ENCODE measurements at places on chromosomes 5 and 9.

DNA sequence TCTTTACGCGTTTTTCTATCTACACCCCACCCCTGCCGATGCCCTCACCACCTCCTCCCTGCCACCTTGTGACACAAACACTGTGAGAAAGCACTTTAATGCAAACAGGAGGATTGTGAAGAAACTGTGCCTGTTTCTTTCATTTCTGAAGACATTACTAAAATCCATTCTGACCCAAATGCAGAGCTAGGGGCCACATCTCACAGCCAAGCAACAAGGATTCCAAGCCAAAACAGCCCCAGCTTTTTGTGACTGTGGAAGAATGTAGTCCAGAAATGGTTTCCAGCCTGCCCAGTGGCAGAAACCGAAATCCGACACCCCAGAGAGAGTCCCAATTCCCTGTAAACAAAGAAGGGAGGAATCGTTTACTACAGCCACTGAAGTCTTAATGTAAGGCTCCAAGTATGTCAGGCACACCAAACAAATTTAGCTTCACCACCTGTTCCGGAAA lies 190.9 kb downstream of the TTC39B start:
- no peak for DNase-seq

GRCh38 chr9:21398955-21399489 lies 9.9 kb upstream of the IFNA8 start:
- no peak for DNase-seq

- no peak for DNase-seq
Measured at GRCh38 chr9:124163760-124164255, 93.9 kb upstream of the NEK6 start.

DNA sequence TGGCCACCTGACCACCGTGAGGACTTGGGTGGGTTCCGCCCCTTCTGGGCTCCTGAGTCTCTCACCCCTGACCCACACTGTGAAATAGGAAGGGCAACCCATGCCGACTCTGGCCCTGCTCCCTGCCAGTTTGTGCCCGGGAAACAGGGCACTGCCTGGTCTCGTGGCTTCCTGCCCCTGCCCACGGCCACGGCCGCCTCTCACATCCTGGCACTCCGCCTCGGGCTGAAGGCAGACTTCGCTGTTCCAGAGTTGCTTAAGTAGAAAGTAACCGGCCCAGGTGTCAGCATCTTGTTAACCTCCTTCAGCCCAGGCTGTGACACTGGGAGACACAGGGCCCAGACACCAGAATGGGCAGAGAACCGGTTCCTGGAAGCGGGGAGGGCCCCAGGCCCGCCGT lies 68.7 kb upstream of the RNU6ATAC start:
- no peak for DNase-seq

- no peak for DNase-seq
Measured at GRCh38 chr5:2262620-2263019, 379.9 kb upstream of the IRX4 start.

DNA sequence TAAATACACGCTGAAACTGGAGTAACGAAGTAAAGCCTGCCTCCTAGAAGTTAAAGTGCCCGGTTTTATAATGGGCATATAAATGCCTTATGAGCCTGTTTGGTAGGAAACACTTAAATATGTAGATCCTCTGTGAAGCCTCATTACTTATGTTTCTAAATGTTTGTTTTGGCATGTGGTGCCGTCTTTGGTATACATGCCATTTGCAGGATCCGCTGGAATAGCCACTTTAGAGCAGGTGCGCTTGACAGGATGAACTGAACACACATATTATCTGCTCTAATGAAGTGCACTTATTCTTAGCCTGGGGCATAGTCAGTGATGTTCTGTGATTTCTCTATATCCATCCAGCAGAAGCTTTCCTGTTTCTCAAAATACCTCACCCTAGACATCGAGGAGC lies 778.1 kb upstream of the WWC1 start:
- no peak for DNase-seq

- DNase-seq = peak; percentile 49
Measured at GRCh38 chr5:87120518-87121303, 147.0 kb upstream of the RASA1 start.

GRCh38 chr5:53219610-53220009 lies 110.1 kb upstream of the MOCS2 start:
- no peak for DNase-seq

DNA sequence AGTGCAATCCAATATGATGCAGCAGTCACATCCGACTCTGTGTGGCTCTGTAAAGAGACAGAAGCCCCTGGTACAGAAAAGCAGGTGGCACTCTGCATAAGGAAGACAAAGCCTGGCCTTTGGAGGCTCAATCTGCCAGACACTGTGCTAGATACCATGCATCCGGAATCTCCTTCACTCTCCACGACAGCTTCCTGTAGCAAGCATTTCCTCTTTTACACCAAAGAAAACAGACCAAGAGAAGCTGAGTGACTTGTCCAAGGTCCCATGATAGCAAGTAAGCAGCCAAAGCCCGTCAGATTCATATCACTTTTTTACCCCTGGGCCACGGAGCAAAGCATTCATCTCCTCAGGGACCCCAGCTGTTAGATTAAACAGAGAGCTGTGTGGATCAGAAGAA lies 64.2 kb upstream of the SMIM23 start:
- DNase-seq = peak; percentile 40

- no peak for DNase-seq
Measured at GRCh38 chr9:92325991-92326500, 293 bp downstream of the CENPP start.

GRCh38 chr5:92401-93220 lies 643 bp downstream of the PLEKHG4B start:
- DNase-seq = no peak

- no peak for DNase-seq
Measured at GRCh38 chr9:131273856-131274673, 2.2 kb downstream of the FAM78A start.

DNA sequence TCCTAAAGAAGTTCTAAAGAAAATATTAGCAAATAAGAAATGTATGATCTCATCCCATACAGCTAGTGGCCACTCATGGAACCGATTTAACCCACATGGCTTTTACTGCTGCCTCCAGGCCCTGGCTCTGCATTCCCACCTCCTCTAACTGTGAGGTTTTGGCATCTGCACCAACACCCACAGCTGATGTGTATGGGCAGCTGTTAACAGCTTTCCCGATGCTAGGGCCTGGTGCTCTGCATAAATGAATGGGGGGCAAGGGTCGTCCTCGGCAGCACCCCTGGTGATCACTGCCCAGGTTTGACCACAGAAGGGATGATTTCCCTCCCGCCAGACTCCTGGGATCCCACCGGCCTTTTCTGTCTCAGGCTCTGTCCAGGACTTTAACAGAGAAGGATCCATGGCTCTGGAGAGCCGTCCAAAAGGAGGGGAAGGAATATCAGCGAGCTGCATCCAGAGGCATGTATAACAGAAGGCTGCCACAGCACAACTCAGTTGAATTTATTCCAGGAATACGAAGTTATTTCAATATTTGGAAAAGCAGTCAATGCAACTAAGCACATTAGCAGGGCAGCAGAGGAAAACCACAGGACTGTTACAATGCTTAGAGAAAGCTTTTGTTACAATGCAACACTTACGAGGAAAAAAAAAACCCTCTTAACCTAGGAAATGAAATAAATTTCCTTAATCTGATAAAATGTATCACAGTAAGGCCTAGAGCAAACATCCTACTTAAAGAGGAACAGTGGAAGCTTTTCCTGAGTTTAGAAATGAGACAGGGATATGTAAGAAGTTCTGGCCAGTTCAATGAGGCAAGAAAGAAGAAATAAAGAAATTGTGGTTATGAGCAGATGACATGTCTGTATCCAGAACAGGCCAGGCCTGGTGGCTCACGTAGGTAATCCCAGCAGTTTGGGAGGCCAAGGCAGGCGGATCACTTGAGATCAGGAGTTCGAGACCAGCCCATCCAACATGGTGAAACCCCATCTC lies 63.1 kb downstream of the NACC2 start:
- DNase-seq = no peak

- DNase-seq = no peak
Measured at GRCh38 chr9:75858497-75859092, 31.9 kb upstream of the PCSK5 start.

GRCh38 chr5:91381774-91382359 lies 1.2 kb downstream of the ARRDC3 start:
- peak; percentile 66 for DNase-seq

GRCh38 chr5:131462454-131462853 lies 172.6 kb downstream of the RAPGEF6 start:
- no peak for DNase-seq

GRCh38 chr9:6904371-6904770 lies 146.6 kb downstream of the KDM4C start:
- no peak for DNase-seq

Measured in CD14-positive monocyte (primary cell).